HFFc6 (cell line): ENCODE measurements at places on chromosomes 11 and 22. TPM values are rescaled to one million over a fixed set of nuclear protein-coding genes. Genes with fewer than 3 reads are reported as not detected.

GRCh38 chr22:20434773-20435172 lies 2.9 kb downstream of the SCARF2 start:
- no peak for DNase-seq

DNA sequence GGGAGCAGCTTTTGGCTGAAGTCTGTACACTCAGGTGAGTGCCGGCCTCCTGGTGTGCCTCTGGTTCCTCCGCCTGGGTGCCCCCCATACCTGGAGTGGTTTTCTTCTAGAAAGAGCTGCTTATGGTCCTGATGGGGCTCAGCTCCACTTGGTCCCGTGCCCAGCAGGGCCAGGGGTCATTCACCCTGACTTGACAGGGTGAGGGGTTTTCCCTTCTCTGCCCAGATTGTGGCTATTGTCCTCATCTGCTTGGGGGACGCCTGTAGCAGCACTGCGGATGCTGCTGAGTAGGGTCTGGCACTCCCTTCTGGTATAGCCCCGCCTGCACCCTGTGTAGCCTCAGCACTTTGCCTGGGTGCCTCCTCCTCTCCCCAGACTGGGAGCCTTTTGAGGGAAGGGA lies 8.2 kb downstream of the OMP start:
- DNase-seq, result no peak

- DNase-seq, result no peak
Observed at GRCh38 chr11:116339306-116340098, 433.3 kb downstream of the BUD13 start.

GRCh38 chr22:17233348-17234043 lies 14.3 kb upstream of the ADA2 start:
- no peak for DNase-seq

DNA sequence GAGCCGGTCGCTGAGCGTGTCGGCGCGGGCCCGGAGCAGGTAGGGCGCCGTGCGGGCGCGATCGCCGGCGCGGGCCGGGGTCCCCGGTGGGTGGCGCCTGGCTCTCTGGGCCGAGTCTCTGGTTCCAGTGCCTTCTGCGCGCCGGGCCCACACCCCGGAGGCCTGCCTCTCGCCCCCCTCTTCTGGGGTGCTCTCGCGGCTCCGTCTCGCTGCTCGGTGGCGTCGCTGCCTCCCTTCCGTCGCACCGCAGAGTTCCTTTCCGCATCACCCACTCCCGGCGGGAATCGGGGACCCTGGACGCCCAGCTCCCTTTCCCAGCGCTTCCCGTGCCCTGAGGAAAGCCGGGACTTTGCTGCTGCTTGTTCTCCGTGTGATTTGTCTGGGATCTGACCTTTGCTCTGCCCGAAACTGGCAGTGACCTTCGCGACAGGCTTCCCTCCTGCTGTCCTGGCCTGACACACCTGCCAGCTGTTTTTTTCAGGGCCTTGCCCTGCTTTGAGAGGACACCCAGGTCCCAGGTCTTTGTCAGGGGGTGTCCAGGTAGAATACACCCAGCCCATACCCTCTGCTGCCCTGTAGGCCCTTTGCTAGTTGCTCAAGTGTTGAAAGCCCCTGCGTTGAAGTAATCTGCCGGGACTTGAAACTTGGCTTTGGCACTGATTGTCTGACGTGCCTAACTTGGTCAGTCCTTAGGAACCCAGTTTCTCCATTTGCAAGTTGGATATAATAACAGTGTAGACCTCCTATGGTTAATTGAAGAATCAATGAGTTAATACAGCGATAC lies 711 bp downstream of the FDX1 start:
- DNase-seq, result no peak

GRCh38 chr11:60165538-60165937 lies 17.3 kb downstream of the MS4A6A start:
- DNase-seq, result no peak

DNA sequence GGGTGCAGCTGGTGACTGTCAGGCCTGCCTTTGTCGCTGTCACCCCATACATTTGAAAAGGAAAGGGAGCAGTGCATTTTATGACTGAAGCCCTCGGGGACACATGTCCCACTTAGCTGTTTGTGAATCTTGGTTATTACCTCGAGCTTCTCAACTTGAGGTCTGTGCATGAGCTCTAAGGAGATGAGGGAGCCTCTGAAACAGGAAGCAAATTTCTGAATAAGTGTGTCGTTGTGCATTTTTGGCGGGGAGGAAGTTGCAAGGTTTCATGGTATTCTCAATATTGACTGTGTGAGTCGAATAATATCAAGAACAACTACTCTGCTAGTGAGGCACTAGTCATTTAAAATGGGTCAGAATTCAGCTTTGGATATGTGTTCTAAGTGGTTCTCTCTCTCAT lies 149.7 kb upstream of the PLET1 start:
- no peak for DNase-seq

GRCh38 chr22:35887296-35887875 lies 141.2 kb downstream of the RBFOX2 start:
- no peak for DNase-seq

SNU13 gene
- 240 to 278 TPM (median 244 TPM) in 3 replicates for total RNA-seq

DNA sequence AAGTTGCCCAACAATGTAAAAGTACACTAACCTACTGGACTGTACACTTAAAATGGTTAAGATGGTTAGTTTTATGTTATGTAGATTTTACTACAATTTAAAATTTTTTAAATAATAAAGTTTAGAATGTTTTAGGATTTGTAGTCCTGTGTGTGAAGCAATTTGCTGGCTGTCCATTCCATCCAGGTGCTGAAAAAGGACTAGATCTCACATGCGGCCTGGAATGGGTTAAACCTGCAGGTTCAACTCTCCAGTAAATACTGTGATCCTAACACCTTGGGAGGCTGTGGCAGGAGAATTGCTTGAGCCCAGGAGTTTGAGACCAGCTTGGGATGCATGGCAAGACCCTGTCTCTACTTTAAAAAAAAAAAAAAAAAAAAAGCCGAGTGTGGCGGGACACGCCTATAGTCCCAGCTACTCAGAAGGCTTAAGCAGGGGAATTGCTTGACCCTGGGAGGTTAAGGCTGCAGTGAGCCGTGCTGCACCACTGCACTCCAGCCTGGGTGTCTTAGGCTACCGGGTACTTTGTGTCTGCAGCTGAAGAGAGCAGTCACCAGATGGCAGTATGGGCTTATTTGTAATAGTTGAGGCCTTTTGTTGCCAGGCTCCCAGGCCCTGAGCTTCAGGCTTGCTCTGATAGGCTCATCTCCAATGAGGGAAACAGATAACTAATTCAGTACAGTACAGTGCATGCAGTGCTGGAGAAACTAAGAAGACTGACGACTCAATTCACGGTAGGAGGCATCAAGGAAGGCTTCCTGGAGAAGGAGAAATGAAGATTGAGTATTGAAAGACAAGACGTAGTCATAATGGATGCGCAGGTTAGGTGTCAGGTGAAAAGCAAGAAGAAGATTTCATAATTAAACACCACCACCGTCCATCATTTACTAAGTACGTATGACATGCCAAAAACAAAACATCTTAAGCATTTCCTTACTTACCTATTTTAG lies 64.7 kb upstream of the ASPHD2 start:
- peak; percentile 83 for DNase-seq

DNA sequence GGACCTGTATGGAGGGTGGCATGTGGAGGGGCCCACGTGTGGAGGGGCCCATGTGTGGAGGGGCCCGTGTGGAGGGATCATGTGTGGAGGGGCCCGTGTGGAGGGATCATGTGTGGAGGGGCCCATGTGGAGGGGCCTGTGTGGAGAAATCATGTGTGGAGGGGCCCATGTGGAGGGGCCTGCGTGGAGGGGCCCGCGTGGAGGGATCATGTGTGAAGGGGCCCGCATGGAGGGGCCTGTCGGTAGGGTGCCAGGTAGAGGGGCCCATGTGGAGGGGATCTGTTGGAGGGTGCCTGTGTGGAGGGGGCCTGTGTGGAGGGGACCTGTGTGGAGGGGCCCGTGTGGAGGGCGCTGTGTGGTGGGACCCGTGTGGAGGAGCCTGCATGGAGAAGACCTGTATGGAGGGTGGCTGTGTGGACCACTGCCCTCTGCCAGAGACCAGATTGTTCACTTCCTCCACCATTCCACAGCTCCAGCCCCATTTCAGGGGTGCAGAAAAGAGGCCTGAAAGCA lies 47.0 kb downstream of the IGLL5 start:
- no peak for DNase-seq

ELMOD1 gene
- 0.19 to 0.58 TPM (median 0.57 TPM) in 3 replicates for total RNA-seq

APOL5 gene
- total RNA-seq, result not detected in 2 replicates

- DNase-seq, result no peak
Observed at GRCh38 chr22:26436903-26437515, 7.9 kb downstream of the ASPHD2 start.

- no peak for DNase-seq
Observed at GRCh38 chr22:40007853-40008710, 13.3 kb downstream of the FAM83F start.

- no peak for DNase-seq
Observed at GRCh38 chr11:11841116-11841722, 553 bp upstream of the USP47 start.
